ENCODE measurements at places on chromosomes 5 and 9.

DNA sequence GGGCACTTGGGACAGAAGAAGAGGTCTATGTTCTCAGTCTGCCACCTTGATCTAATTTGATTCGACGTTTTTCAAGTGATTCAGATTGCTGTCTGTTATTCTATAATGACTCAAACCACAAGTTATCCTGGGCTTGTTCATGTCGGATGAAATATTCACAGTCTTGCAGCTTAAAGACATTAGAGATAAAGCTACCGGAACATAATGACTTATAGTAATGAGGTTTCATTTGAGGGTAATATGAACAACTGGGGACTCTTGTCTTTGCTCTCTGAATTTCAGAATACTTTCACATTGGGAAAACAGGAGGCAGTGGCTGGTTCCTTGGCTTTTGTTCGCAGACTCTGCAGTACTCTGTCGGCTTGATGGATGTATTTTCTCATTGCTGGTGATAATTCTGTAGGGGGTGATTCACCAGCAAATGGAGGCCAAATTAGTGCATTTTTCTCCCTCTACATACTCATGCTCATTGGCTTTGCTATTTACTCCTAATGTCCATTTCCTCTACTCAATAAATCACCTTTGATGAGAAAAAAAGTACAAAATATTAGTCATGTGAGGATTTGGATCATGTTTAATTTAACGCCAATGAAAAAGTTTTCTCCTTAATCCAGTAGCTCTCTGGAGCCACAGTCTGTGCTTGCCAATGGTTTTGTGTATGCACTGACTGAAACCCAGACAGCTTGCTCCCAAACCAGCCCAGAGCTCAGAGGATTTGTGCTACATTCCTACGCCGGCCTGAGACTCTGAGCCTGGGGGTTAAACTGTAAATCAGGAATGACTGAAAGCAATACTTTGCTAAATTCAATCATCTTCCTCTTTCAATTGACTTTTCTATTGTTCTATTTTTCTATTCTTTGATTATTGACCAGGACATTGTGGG is 154.7 kb upstream of the ANKH start:
- DNase-seq, result no peak

- DNase-seq, result no peak
Measured at GRCh38 chr5:94082405-94082804, 341.0 kb upstream of the POU5F2 start.

- peak; percentile 70 for DNase-seq
Measured at GRCh38 chr9:131394464-131395156, 724 bp downstream of the PRRC2B start.

GRCh38 chr9:79581388-79581787 is 9.6 kb downstream of the TLE4 start:
- no peak for DNase-seq

GRCh38 chr9:136050266-136050700 is 44.8 kb downstream of the NACC2 start:
- DNase-seq, result peak; percentile 45

- DNase-seq, result no peak
Measured at GRCh38 chr5:146291421-146292074, 47.1 kb upstream of the POU4F3 start.

DNA sequence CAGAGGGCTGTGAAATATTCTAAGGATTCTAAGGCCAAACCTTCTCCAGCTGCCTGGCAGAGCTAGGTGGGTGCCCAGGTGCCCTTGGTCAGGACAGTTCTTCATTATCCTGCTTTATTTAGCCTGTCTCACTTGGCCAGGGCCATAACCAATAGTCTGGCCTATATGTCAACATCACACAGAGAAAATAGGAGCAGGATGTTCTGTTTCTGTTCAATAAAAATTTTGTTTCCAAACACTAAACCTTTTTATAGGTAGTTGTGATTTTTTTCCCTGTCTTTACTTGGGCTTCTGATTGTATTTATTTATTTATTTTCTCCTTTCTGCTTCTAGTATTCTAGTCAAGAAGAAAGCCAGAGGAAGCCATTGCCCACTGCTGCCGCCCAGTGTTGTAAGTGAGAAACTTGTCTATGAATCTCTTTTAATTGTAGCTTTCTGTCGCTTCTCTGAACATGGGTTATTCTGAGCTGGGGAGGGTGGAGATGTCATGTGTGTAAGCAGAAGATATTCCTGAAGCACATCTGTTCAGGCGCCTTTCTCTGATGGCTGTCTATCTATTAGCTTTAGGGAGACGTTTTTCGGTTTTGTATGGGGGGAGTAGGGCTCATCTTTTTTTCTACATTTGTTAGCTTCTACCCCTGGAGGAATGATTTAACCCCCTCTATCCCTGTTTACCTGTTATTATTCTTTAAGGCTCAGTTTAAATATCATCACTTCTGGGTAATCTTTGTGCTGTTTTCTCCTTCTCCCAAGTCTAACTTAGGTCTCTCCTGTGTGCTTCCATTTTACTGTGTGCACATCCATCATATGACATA is 97.1 kb downstream of the UNC13B start:
- peak; percentile 80 for DNase-seq

GRCh38 chr5:119361594-119362125 is 5.8 kb downstream of the TNFAIP8 start:
- DNase-seq, result no peak

DNA sequence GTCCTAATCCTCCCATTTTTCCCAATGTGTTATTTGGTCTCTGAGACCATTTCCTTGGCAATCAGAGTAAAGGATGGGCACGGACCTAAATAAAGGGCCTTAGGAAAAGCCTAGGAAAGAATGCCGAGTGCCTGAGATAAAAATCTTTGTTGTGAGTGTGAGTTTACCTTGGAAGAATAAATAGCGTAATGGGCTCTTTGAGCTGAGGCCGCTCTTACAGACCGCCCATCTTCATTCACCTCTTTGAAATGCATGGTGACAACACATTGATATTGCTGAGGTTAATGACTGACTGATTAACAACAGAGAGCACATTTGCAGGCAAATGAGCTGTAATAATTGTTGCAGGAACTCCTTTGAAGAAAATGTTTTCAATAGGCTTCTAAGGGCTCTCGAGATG is 1967.1 kb upstream of the WWC1 start:
- no peak for DNase-seq

- no peak for DNase-seq
Measured at GRCh38 chr5:126562823-126563222, 32.2 kb downstream of the ALDH7A1 start.

GRCh38 chr9:124399968-124400940 is 15.0 kb downstream of the PSMB7 start:
- DNase-seq, result no peak

DNA sequence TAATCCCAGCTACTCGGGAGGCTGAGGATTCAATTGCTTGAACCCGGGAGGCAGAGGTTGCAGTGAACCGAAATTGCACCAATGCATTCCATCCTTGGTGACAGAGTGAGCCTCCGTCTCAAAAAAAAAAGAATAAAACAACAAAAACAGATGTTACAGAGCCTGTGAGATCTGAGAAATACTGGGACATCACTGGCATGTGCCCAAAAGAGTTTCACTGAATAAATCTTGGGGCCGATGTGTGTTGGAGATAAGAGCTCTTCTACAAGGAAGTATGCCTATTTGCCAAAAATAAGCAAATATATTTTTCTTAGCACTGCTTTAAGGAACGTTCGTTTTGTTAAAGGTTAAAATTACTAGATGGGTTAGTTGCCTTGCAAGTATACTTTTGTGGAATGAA is 55.1 kb downstream of the KIAA1958 start:
- DNase-seq, result no peak

GRCh38 chr5:161077496-161077895 is 225.5 kb upstream of the ATP10B start:
- DNase-seq, result no peak
